Urothelium cell line (cell line): ENCODE measurements at places on chromosomes 13 and 19.

GRCh38 chr13:36954542-36954941 lies 34.5 kb upstream of the SMAD9 start:
- DNase-seq, result no peak

DNA sequence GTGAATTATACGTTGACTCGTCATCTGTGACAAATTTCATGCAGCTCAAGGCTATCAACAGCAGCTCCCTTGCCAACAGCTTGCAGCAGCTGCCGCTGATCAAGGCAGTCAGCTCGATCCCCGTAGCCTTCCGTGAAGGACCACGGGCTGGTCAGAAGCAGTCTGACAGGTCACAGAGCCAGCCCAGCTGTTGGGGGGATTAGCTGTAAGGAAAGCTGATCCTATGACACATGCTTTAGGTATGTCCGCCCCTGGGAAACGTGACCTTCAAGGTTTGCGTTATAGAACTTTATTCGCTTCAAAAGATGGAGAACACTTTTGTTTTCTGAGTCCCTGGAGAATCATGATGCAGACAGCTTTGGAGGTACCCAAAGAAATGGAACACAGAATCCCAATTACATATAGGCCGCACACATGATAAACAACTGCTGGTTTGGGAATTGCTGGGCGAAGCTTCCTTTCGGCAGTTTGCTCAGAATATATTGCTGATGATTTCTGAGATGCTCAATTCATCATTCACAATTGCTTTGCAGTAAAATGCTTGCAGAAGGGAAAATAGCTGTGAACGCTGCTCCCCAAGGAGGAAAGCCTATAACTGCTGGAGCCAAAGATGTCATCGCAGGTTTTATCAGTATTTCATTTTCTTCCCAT lies 62.6 kb upstream of the USP29 start:
- peak; percentile 58 for DNase-seq

DNA sequence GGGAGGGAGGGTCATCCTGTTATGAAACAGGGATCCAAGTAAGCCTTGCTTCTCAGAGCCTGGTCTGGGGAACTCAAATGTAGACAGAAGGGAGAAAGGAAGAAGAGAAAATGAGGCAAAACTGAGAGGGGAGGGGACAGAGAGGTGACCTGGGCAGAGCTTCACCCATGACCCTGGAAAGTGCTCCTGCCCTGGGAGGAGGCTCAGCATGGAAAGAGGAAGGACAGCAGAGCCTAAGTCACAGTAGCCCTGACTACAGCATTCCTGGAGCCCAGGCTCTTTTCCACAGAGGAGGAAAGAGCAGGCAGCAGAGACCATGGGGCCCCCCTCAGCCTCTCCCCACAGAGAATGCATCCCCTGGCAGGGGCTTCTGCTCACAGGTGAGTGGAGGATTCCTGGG lies at the start of gene CEACAM3:
Gene CEACAM3 (plus strand): TSS at position 226 of the 400 bp plus-strand sequence. CDS start 91 bp downstream, at position 317.
- DNase-seq, result no peak

- DNase-seq, result no peak
Measured at GRCh38 chr19:31387717-31388301, 38.6 kb upstream of the TSHZ3 start.

- DNase-seq, result no peak
Measured at GRCh38 chr13:34883396-34883795, 58.7 kb upstream of the NBEA start.

DNA sequence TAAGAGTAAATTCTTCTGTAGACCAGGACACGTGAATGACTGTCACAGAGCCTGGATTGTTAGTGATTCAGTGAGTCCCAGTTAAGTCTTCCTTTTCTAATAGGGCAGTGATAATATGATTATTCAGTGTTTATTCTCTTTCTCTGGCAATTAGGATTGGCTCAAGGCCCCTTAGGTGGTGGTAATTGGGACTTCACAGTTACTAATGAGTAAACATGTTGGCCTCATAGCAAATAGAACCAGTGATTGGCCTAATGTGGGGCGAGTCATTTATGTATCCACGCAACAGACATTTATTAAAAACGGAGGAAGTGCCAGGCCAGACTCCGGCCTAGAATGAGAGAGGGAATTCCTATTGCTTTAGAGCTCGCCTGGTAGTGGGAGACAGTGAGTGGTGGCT lies 72.4 kb downstream of the SHISA2 start:
- DNase-seq, result no peak

DNA sequence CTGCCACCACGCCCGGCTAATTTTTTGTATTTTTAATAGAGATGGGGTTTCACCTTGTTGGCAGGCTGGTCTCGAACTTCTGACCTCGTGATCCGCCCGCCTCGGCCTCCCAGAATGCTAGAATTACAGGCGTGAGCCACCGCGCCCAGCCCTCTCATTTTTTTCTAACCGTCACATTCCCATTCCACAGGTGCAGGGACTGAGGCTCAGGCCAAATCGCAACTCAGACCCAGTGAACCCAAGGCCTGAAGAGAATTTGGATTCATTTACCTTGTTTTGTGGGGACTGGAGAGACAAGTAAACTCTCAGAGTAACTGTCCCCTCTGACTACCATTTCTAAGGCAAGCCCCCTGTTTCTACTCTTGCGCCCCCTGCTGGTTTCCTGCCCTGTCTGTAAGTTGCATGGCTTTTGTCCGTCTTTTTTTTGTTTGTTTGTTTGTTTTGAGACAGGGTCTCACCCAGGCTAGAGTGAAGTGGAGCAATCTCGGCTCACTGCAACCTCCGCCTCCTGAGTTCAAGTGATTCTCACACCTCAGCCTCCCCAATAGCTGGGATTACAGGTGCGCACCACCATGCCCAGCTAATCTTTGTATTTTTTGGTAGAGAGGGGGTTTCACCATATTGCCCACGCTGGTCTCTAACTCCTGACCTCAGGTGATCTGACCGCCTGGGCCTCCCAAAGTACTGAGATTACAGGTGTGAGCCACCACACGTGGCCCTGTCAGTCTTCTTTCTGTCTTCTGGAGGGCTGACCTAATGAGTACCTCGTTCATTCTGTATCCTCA lies 2.3 kb upstream of the STRN4 start:
- DNase-seq, result peak; percentile 63

DNA sequence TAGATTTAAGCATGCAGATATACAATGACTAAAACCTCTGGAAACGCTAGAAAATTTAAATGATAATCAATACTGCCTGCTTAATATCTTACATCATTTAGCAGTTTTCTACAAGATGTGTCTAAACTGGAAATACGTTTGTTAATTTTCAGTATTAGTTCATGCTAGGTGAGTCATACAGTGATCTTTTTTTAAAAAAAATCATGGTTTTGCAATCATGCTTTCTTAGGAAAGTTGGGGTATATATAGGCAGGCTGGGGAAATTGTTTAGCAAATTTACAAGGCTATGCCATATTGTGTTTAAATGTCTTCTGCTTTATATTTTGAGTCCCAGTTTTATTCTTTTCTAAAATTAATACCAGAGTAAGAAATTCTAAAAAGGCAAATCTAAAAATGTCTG lies 245.4 kb upstream of the SPRY2 start:
- DNase-seq, result no peak

DNA sequence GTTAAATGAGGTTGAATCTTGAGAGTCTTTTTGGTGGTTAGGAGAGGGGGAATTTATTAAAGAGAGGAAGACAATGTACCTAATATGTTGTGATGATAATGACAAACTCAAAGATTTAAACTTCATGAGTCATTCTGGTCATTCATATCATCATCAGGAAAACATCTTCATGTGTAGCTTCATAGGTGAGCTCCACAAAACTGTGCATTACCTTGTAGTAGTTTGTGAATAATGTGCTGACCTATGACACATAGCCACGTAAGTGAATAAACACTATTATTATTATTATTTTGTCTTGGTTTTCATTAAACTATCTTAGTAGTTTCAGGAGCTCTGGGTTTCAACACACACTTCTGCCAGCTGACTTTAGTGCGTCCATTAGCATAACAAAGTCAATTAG lies 997 bp upstream of the GPC6 start:
- DNase-seq, result no peak

- DNase-seq, result no peak
Measured at GRCh38 chr19:10655457-10656312, 1.5 kb downstream of the ILF3 start.

- DNase-seq, result no peak
Measured at GRCh38 chr13:38213314-38213713, 136.3 kb upstream of the UFM1 start.

DNA sequence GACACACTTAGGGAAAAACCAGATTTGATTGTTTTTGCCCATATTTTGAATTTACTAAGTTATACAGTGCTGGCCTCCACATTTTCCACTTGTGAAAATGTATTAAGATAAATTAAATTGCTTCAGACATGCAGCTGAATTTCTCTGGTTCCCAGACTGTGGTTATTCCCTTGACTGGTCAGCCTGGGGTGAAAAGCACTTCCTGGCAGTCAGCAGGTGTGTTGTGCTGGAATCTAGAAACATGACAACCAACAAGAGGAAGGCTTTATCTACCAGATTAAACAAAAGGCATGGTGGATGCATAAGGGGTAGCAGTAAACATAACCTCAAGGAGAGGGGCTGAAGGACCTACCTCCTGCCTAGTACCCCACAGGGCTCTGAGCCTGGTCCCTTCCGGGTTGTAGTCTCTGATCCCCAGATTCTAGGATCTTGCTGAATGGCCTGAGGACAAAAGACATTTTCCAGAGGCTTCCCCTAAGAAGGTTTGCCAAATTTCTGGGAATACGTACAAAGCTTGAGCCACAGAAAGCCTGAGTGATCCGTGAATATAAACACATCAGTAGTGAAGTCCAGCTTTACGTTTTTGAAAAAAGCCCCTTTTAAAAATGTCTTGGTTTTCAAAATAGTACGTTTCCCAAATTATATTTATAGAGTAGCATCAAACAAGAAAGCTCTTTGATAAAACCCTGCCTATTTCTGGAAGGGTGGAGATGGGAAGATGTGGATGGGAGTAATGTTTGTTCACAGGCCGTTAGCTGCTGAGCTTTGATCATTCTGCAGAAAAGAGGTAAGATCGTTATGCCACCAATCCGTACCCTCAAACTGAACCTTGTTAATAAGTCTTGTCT lies 133.4 kb downstream of the LACC1 start:
- DNase-seq, result no peak

DNA sequence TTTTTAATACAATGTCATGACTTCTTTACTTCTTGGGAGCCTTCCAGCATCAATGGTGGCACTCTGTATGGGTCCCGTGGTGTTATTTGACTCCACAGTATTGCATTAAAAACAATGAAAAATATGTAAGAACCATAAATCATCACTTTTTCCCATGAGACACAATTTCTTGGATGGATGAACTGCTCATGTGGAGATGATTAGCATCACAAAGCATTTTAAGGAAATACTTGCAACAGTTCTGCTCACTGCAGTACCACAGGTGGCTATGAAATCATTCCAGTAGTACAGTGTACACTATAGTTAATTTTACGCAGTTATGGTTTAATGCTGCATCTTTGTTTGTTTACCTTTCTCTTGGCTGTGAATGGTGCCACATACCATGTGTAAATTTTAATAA lies 37.2 kb upstream of the C1QTNF9B start:
- DNase-seq, result no peak

DNA sequence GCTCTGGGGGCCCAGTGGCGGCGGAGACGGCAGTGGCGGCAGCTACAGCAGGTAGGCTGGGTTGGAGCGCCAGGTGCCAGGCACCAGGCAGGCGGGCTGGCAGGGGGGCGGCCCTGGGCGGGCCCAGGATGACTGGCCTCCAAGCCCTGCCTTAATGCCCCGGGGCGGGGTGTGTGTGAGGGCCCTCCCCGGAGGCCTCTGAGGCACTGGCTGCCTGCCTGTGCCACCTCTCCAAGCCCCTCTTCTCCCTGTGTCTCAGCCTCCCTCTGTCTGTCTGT lies at the start of gene KLK11:
Gene KLK11 (minus strand): TSS at position 63 of the 278 bp plus-strand sequence. CDS start 985 bp downstream, outside the sequence.
- DNase-seq, result no peak

DNA sequence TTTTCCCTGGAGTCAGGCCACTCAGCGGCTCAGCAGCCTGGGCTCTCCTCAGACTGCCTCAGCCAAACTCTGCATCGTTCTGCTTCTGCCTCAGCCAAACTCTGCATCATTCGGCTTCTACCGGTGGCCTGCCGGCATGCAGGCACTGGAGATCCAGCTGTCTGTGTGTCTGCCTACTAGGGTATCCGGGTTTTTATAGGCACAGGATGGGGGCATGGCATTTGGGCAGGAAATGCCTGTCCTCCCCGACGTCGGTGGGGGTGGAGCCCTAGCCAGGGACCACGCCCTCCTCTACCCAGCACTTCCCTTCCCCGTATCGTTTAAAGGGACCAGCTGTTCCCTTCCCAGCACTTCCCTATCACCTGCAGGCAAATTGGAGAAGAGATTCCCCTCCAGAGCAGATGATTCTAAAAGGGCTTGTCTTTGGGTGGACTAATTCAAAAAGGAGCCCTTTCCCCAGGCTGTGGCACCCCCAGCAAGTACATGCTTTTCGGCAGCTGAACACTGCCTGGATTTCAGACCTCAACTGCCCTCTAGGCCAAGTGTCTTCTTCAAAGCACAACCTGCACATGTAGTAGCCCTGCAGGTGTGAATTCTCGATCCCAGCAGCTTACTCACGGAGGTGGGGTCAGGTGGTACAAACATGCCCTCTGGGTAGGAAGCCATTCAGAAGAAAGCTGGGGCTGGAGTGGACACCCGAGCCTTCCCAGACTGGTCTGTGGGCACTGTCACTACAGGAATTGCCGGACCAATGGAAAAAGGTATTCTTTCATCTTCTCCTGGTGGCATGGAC lies 25.4 kb upstream of the GPR12 start:
- peak; percentile 32 for DNase-seq

GRCh38 chr19:6125571-6125989 lies 9.9 kb upstream of the ACSBG2 start:
- DNase-seq, result peak; percentile 54

DNA sequence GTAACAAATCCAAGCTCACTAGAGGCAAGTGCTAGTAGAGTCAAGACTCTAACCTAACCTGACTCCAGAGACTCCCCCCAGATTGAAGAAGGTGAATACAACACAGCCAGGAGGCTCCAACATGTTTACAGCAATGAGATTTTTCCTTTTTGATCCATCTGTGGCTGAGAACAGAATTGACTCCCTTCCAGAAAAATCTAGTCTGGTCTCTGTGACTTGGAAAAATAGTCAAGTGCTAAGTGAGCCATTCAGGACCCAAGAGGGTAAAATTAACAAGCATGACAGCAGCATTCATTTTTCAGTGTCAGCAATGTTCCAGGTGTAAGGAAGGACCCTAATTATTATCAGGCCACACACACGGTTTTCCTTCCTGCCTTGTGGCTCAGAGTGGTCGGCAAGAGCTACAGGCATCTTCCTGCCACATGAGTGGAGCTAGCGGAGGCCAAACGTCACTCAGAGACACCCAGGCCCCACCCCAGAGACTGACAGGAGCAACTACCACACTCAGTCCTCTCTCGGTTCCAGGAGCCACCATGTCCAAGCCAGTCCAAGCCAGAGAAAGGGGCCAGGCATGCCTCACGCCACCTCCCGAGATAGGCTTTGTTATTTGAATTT lies 395.1 kb downstream of the FOXO1 start:
- DNase-seq, result no peak
